ENCODE measurements at places on chromosomes 13 and 19. TPM values are rescaled to one million over a fixed set of nuclear protein-coding genes. Genes with fewer than 3 reads are reported as not detected.

DNA sequence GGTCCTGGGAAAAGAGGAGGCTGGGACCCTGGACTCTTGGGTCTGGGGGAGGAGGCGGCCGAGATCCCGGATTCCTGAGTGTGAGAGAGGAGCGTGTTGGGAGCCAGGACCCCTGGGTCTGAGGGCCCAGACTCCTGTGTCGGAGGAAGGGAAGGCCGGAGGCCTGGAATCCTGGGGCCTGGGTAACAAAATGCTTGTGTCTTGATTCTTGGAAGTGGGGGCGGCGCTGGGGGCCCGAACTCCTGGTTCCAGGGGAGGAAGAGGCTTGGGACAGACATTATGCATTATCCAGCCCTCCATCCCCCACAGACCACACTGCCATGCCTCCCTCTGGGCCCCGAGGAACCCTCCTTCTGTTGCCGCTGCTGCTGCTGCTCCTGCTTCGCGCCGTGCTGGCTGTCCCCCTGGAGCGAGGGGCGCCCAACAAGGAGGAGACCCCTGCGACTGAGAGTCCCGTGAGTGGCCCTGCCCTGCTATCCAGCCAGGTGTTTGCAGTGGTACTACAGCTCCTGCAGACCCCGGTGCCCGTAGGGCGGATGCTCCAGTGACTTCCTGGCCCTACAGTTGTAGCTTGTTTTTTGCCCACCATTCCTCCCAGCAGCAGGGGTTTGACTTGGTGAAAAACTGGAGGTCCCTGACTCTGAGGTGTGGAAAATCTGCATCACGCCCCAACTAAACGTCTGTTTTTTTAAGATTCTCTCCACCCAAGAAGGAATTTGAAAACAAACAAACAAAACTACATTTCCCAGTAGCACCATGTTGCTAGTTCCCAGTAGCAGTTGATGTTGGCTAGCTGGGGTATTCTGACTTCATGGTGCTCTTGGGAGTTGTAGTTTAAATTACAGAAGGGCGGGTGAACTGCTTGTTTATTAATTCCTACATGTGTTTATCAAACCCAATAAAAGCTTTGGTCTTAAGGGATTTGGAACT lies 630 bp downstream of the NUCB1 start:
- H3K36me3 ChIP-seq, result peaks cover 37% of the 10 kb centered on the region
- peaks cover 32% of the 10 kb centered on the region for H3K4me1 ChIP-seq
- peak overlapping the region; percentile 98 for H3K4me3 ChIP-seq
- H3K27ac ChIP-seq, result peak overlapping the region; percentile 98
- peaks cover 9% of the 10 kb centered on the region for H3K27me3 ChIP-seq
- peak; percentile 54 for DNase-seq

The IRS2 gene
- total RNA-seq, result 1.6 TPM

DNA sequence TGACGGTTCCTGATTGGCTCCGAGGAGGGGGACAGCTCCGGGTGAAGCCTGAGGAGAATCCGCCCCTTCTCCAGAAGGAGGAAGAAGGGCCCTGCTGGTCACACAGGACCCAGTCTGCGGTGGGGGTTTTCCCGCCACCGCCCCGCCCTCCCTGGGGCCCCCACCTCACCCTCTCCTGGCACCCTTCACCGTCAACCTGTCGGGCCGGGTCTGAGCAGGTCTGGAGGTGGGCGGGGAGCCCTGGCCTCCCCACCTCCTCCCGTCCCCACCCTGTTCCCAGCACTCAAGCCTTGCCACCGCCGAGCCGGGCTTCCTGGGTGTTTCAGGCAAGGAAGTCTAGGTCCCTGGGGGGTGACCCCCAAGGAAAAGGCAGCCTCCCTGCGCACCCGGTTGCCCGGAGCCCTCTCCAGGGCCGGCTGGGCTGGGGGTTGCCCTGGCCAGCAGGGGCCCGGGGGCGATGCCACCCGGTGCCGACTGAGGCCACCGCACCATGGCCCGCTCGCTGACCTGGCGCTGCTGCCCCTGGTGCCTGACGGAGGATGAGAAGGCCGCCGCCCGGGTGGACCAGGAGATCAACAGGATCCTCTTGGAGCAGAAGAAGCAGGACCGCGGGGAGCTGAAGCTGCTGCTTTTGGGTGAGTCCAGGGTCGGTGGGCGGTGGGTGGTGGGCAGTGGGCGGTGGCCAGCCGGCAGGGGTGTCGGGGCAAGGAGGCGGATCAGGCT lies at the start of gene GNA15:
TSS of gene GNA15 (plus strand) at position 73 of the 723 bp plus-strand sequence. CDS start at position 491, 418 bp downstream.
- peaks cover 18% of the 10 kb centered on the region for H3K36me3 ChIP-seq
- H3K27ac ChIP-seq, result peak within 1 kb of the TSS; percentile 46
- DNase-seq, result peak; percentile 61
- H3K4me3 ChIP-seq, result peak within 1 kb of the TSS; percentile 73

GRCh38 chr19:48319647-48320541 lies 5.5 kb upstream of the EMP3 start:
- peak overlapping the region; percentile 13 for H3K4me3 ChIP-seq
- H3K4me1 ChIP-seq, result peaks cover 46% of the 10 kb centered on the region
- H3K27me3 ChIP-seq, result no peaks in the 10 kb centered on the region

GRCh38 chr19:45403781-45404556 lies 900 bp downstream of the PPP1R13L start:
- H3K27me3 ChIP-seq, result peaks cover 30% of the 10 kb centered on the region
- DNase-seq, result peak; percentile 87
- H3K4me3 ChIP-seq, result peak overlapping the region; percentile 94
- H3K4me1 ChIP-seq, result peaks cover 29% of the 10 kb centered on the region

Measured in activated CD8-positive, alpha-beta memory T cell treated with anti-CD3 and anti-CD28 coated beads, Interleukin-2, amount 10 ng/mL, durations not matched to agents 7 days and 5 days (primary cell).